ENCODE measurements at places on chromosomes 7 and 10. TPM values are rescaled to one million over a fixed set of nuclear protein-coding genes. Genes with fewer than 3 reads are reported as not detected.

DNA sequence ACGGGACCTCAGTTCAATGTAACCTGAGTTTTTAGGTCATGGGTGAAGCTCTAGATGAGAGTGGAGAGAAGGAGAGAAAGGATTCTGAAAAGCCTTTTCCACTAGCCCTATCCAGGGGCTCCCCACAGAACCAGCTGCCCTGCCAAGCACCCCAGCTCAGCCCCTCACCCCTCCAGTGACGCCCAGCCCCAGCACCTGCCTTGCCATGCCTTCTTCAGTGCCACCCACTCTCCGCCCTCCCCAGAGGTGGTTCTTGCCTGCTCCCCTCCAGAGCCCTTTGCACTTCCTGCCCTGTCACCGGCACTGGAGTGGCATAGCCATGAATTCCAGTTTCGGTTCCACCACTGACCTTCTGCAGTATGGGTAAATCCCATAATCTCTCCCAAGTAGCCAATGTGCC lies 70.1 kb downstream of the PCGF5 start:
- DNase-seq, result no peak

DNA sequence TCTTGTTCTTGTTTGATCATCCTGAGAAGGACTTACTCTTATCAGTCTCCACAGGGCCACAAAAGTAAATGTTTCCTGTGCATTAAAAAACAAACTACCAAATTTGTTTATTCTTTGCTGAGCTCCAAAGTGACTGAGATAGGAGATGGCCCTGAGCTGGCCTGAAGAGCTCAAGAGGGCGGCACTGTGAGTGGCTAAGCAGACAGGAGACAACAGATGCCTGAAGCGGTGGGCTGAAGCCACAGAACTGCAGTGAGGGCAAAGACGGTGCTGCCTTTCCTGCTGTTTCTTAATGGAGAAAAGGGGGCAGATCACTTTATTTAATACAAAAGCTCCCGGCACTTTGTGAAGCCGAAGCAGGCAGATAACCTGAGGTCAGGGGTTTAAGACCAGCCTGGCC lies 379.6 kb downstream of the ARL4A start:
- DNase-seq, result no peak

The OPTN gene
- 38.1 TPM for polyA plus RNA-seq

The HOXA4 gene
- 17.3 TPM for polyA plus RNA-seq

GRCh38 chr10:84235096-84235495 lies 6.2 kb downstream of the LRIT1 start:
- DNase-seq, result no peak

DNA sequence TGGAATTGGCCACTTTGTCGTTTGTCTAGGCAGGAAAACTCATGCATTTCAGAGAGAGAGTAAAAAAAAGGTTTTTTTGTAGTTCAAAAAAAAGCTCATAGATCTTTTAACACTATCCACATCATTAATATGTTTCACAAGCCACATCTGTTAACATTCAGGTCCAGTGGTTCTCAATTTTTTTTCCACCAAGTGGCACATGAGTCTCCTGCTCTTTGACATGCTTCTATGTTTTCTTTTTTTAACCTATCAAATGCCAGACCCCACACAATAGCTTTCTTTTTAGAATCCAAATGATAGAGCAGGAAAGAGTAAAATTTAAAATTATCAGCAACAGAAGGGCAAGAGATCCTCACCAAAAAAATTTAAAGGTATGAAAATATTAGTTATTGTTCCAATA lies 20.3 kb downstream of the NOD1 start:
- DNase-seq, result no peak

GRCh38 chr10:22699976-22700375 lies 14.4 kb downstream of the PIP4K2A start:
- no peak for DNase-seq

- DNase-seq, result no peak
Observed at GRCh38 chr7:31955021-31955420, 115.2 kb downstream of the PDE1C start.

The CUL1 gene
- polyA plus RNA-seq, result 61.3 TPM

GRCh38 chr10:115001506-115002381 lies 63.7 kb downstream of the TRUB1 start:
- DNase-seq, result no peak

DNA sequence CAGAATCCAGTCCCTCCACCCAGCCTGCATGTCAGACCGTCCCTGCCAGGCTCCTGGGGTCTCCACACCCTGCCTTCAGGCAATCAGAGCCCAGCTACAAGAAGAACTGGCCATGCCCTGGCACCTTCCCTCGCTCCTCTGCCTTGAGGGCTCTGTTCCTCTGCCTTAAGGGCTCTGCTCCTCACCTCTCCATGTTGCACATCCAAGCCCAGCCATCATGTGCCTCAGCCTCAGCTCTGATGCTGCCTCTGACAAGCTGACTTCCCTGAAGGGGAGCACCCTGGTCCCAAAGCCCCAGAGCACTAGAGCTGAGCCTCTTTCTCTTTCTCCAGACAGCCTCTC lies 50.3 kb upstream of the ANTXRL start:
- no peak for DNase-seq

GRCh38 chr7:135285547-135286233 lies 52.1 kb downstream of the STRA8 start:
- no peak for DNase-seq

The CDC14C gene
- polyA plus RNA-seq, result 0.06 TPM

DNA sequence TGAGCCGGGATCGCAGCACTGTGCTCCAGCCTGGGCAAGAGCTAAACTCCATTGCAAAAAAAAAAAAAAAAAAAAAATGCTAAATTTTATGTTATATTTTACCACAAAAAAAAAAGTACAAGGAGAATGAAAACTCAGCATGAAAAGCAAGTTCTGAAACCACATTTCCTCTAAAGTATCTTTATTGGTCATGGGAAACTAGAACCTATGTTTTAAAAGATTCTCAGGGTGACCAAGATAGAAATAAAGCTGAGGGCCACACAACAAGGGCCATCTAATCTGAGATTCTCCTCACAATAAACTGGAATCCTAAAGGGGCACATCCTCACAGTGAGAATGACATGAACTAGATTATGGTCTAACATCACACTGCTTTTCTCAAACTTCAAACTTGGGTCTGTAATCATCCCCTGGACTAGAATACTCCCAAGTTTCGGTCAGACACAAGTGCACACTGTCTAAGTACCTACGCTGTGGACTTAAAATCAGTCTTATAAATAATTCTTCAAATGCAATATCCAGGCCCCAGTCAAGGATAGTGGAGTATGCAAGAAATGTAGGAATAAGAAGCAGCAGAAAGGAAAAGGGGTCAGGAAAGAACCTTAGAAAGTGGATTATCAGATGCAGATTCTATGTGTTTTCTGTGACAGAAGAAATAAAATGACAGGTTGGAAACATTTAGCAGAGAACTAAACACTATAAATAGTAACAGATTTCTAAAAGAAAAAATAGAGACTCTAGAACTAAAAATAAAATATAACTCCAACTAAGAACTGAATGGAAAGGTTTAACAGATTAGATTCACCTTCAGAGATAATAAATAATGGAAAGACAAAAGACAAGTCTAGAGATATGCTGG lies 49.9 kb downstream of the COA1 start:
- DNase-seq, result no peak

Data from right renal cortex interstitium (tissue), 3 donors.